CD8-positive, alpha-beta memory T cell (primary cell): ENCODE measurements at places on chromosomes 13 and 19.

DNA sequence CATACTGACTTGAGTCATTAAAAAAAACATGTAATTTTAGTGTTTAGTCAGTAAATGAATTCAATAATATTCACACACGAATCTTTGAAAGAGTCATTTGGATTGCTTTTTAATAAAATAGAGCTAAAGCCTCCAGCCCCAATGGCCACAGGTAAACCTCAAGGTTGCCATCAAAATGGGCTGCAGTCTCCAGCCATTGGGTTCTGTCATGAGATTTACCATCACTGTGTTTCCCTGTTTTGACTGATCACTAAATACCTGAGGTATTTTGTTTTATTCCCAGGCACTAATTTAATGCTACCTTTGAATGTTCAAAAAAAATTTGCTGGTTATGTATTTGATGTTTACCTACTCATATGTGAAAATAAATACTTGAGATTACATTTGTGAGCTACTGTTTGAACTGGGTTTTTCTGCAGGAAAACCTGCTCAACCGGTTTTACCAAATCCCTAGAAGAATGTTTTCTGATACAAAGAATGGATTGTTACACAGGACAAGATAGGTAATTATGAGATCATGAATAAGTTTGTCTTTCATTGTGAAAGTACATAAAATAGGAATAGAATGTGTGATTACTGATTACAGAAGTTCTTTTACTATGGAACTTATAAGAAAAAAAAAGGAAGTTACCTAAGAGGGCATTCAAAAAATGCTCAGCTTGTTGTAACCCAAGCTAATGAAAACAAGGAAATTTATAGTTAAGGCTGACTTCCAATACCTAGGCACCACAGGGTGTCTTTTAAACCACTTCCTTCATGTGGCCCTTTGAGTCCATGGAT lies 391.3 kb downstream of the EFNB2 start:
- no peak for DNase-seq

DNA sequence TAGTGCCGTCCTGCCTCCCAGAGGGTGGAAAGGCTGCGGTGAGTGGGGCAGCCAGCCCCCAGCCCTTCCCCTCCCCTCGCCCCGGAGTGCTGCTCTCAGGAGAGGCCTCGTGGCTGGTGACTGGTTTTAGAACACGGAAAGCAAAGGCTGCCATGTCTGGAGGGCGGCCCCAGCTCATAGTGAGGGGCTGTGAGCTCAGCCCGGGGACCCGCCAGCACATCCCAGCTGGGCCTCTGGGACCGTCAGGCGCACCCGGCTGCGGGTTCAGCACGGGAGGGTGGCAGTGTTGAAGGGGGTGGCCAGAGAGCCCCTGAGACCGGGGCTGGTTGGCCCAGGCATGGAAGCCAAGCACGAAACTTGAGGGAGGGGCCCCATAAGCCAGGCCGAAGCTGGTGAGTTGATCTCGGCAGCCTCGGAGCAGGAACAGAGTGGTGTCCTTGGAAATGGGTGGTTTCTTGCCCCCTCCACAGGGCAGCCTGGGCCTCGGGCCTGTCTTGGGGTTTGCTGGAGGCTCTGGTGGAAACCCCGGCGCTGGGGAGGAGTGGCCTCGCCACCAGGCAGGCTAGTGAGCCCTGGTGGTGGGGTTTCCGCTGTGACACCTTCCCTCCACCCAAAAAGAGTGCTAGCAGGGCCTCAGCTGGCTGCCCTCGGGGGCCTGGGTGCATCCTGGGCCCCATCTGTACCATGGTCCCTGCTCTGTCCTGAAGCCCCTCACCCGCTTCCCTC lies 157.7 kb downstream of the KDM4B start:
- no peak for DNase-seq

DNA sequence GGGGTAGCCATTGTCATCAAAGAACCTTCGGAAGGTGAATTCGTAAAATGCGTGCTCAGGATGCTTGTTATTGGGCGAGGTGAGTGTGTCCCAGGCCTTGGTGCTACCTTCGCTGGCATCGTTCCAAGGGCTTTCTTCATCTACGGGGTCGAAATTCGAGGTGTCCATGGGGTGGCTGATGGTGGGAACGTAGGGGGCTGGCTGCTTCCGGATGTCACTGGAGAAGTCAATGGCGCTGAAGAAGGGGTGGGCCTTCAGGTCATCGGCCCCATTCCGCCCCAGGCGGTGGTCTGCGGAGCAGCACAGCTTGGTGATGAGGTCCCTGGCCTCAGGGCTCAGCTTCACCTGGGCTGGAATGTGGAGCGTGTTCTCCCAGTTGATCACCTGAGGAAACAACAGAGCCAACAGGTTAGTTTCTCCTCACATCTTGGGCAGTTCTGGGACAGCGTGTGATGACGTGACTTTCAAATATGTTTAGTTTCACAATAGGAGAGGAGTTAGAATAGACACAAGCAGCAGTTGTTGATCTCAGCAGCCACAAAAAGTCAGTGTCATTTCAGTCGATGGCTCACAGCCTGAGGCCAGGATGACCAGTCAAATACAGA lies 72.5 kb upstream of the XPO4 start:
- no peak for DNase-seq

DNA sequence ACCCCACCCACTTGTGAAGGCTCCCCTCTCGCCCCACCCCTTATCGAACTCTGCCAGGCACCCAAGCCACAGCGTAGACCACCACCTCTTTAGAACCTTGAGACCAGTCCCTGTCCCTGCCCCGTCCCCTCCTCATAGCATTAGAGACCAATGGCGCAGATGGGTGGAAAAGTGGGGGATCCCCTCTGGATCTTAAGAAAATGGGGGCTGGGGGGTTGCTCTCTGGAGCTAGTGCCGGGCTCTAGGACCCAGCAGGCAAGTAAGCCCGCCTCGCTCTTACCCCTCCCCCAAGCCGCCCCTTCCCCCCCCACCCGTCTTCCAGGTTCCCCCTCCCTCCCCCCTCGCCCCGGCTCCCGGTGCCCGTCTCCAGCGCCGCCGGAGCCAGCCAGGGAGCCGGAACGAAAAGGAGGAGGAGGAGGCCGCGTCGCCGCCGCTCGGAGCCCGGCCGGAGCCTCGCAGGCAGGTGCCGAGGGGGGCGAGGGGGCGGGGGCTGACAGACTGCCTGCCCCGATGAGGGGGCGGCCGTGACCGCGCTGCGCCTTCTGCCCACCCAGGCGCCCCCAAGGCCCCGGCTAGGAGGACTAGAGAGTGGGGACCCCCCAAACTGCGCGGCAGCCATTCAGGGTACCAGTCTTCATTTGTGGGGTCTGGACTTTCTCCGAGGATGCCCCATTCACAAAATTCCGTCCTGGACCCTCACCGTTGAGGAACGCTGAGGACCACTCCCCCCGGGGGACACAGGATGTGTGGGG lies at the start of gene SPRED3:
Gene SPRED3 (plus strand): TSS at position 349 of the 752 bp plus-strand sequence. CDS start 1,606 bp downstream, outside the sequence.
- DNase-seq: no peak
